ENCODE measurements at places on chromosomes 1 and 21.

DNA sequence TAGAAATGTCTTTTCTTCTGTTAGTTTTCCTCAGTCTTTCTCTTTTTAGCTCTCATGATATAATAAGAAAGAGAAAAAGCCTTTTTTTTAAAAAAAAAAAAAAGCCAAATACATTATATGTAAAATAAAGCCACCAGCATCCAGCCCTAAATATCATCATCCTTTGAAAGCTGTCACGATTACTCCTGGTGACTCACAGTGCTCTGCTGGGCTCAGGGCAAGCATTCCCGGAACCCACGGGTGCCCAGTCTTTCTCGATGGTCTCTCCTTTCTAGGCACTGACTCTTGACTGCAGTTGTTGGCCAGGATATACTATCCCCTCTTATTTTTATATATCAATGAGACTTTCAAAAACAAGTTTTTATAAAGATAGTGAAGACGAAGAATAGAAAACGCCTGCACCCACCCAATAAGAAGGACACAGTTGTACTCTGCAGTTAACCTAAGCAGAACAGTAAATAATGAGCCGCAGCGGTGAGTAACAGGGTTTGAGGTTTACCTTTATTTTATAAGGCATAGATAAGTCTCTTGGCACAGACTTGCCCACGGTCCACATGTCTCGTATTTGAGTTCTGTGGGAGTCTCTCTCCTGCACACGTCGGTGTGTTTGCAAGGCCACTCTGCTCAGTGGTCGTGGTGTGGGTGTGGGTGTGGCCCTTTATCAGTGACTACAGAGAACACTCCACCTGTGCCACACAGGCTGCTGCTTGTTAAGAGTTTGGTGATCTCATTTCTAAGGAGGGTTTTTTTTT lies 15.7 kb upstream of the MX2 start:
- no peak for DNase-seq

DNA sequence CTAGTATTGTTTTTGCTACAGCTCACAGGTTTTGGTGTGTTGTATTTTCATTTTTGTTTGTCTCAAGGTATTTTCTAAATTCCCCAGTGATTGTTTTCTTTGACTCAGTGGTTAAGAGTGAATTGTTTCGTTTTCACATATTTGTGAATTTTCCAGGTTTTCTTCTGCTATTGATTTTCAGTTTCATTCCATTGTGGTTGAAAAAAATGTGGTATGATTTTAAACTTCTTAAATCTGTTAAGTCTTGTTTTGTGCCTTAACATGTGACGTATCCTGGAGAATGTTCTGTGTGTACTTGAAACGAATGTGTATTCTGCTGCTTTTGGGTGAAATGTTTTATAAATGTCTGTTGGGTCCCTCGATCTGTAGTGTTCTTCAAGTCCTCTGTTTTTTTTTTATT lies 117.9 kb downstream of the KIF26B start:
- DNase-seq: no peak

- no peak for DNase-seq
Measured at GRCh38 chr1:240577095-240577494, 34.9 kb downstream of the GREM2 start.

GRCh38 chr1:200538179-200538578 lies 82.4 kb downstream of the KIF14 start:
- no peak for DNase-seq

DNA sequence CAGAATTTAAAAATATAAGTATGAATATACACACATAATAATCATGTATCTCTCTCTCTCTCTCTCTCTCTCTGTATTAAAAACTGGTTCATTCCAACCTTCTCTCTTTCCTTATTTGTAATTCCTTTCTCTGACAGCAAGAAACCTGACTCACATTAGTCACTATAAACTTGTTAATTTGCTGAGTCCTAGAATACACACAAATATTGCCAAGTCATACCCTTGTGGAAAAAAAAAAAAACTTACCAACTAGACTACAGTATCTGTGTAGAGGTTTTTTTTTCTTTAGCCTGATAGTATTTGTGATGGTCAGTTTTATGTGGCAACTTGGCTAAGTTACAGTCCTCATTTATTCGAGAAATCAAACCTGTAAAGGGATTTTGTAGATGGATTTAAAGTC lies 26.3 kb upstream of the NHLH2 start:
- no peak for DNase-seq

DNA sequence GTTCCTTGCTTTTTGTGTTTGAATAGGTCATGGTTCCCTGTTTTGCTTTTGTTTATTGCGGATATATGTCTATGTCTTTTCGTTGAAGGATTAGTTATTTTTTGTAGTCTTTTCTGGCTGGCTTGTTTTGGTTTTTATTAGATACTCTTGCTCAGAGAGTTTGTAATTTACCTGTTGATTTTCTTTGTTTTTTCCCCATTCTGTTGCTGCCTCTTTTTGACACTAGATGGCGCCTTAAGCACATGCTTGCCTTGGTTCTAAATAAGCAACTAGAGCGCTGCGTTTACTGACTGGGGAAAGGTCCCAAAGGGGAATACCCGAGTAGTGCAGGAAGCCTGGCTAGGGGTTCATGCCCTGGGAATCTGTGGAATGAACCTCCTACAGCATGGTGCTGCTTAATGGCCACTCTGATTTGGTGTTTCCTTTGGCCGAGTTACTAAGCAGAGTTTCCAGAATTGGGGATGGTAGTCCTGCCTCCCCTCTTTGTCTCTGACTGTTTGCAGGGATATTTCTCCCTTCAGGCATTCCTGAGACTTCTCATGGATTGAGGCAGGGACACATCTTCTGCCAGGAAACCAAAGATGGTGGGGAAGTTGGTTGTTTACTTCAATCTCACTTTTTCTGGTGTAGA lies 143.2 kb downstream of the PTPRU start:
- no peak for DNase-seq

DNA sequence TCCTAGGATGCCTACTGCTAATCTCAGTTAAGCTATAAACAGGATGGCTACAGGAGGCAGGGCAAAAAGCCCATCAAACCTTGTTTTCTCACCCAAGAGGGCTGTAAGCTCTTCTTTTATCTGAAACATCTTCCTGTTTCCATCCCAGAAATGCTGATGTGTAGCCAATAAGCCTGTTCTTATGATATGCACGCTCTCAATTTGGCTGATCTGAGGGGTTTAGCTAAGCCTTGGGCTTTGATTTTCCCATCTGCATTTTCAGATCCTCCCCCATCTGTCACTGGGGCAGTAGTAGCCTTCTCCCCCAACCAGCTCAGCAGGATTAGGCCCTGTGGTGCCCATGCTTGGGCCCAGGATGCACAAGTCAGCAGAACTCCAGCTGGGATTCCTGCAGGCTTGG lies 105.0 kb downstream of the BRINP2 start:
- DNase-seq: no peak

DNA sequence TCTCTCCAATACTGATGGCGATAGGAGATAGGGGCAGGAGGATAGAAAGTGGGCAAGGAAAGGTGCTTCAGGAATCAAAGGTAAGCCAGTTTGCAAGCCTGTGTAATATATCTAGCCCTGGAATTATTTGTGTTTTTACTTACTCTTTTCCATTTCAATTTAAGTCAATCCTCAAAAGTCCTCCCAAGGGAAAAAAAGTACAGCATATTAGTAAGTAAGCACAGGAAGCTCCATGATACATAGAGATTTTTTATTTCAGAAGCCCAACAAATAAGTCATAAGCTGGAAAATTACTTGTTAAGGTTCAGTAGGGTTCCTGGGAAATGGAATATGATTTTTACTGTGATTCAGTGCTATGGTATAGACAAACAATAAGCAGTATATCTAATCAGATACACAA lies 337.7 kb upstream of the DUSP10 start:
- DNase-seq: no peak
